ENCODE measurements at places on chromosomes 2 and 18. TPM values are rescaled to one million over a fixed set of nuclear protein-coding genes. Genes with fewer than 3 reads are reported as not detected.
A peak's percentile ranks its signal among the peaks of the same experiment; 100 is the strongest.

- no peak for DNase-seq
These were observed 62.7 kb downstream of the PKP4 start for GRCh38 chr2:158519481-158519880.

GRCh38 chr2:72581560-72582181 lies 244.2 kb downstream of the EXOC6B start:
- no peak for DNase-seq

GRCh38 chr2:229784791-229785190 lies 70.4 kb upstream of the DNER start:
- no peak for DNase-seq

GRCh38 chr2:175003875-175004729 lies 1.1 kb downstream of the CHN1 start:
- no peak for DNase-seq

GRCh38 chr2:10892796-10893350 lies 18.9 kb upstream of the KCNF1 start:
- DNase-seq, result no peak

GRCh38 chr2:232551250-232551638 lies 755 bp downstream of the EIF4E2 start:
- DNase-seq, result no peak

DNA sequence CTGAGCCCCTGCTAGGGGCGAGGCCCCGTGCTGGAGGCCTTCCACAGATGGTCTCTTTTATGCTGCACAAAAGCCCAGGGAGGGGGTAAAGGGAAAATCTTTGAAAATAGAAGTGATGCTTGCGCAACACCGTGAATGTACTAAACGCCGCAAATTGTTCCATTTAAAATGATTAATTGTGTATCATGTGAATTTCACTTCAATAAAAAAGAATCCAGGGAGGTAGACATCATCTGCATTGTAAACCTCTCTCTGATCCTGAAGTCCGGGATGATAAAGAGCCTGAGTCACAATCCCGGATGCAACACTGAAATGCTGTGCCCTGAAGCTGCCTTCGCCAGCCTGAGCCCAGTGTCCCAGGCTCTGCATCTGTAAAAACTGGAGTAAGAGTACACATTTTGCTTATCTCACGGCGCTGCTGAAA lies 107.7 kb upstream of the PPP1CB start:
- peak; percentile 55 for DNase-seq

DNA sequence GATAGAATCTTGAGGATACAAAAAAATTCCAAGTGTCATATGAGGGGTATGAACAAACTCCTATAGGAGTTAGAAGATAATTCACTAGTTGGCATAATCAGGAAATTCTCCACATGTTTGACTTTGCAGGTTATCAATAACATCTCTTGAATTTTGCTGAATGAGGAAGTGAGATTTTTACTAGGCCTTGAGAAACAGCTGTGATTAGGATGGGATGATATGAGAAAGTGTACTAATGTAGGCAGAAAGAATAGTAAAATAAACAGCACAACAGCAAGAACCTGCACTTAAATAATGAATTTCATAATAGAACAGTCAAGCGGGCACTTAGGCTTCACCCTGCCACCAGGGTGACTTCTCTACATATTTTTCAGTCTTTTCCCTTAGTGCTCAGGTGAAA lies 570.8 kb upstream of the CRIM1 start:
- DNase-seq, result no peak

DNA sequence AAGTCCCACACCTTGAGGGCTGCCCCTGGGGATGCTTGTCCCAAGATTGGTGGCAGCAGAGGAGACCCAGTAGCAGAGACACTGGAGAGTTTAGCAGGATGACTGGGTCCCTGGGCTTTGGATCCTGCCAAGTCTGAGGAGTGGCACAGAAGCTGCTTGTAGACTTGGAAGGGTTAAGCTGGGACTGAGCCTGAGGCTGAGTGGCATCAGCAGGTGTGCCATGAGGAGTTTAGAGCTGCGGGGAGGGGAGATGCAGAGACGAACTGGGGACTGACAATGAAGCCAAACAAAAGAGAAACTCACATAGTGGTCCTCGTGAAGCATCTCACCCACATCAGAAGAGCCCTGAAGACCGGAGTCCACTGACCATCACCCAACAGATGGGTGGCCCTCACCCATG lies 329.7 kb upstream of the KLHL29 start:
- no peak for DNase-seq

DNA sequence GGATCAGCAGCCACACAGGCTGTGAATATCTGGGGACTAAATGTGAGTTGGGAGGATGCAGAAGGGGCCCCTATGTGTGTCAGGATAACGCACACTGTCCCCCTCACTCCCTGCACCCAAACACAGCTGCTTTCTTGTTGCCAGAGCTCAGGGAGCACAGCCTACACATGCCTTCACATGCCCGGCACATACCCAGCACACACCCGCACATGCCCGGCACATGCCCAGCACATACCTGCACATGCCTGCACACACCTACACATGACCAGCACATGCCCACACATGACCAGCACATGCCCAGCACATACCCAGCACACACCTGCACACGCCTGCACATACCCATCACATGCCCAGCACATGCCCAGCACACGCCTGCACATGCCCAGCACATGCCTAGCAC lies 75.6 kb downstream of the TPO start:
- DNase-seq, result no peak

GRCh38 chr2:84901593-84902120 lies 3.8 kb upstream of the TMSB10 start:
- no peak for DNase-seq

DNA sequence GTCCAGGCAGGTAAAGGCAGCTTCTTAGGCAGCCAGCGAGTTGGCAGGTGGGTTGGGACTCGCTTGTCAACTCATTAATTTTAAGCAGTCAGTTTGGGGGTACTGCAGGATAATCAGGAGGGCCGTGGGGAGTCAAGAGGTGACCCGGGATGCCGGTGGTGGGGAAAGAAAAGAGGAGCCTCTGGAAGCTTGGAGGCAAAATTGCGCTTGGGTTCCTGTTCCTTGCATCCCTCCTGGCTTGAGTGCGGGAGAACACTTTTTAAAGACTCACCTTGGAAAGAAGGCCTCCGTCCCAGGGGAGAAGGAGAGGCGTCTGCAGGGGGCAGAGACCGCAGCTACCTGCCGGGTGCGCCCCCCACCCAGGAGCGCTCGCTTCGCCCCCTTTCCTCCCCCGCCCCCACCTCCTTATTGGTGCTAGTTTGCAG lies at the start of gene KCNJ3:
TSS of gene KCNJ3 (plus strand) at position 400 of the 425 bp plus-strand sequence. CDS start 81 bp downstream, outside the sequence.
- no peak for DNase-seq

- no peak for DNase-seq
These were observed 195.3 kb upstream of the ALPP start for GRCh38 chr2:232183279-232183678.

DNA sequence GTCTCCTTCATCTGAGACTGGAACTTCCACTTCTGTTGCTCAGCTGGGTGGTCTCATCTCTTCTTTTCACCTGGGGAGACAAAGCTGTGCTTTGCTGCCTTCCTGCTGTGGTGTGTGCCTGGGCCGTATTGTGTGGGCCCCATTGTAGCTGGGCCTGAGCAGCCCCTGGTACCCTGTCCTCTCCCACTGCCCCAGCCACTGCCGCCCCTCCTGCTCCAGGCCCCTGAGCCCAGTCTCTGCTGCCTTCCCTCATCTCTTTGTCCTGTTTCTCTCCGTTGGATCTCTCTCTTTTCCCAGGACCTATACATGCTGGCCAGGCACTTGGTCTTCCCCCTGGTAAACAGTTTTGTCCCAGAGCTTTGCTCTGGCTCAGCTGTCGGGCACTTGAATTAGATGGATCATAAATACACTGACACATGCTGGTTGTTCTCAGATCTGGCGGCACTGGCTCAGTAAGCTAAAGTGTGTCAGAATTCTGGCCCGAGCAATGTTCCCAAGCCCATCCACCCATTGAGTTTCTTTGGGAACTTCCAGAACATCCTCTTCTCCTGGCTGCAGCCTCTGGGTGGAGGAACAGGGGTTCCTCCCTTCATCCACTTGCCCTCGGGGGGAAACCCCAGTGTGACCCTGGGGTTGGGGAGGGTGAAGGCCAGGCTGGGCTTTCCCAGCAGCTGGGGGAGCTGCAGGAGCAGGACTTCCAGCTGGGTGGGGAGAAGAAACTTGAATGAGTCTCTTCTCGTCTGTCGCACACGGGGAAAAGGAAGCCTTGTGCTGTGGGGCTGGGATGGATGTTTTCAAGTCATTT lies 99.0 kb downstream of the DGKD start:
- DNase-seq, result no peak

GRCh38 chr2:84613082-84613481 lies 96.8 kb downstream of the DNAH6 start:
- DNase-seq, result no peak

DNA sequence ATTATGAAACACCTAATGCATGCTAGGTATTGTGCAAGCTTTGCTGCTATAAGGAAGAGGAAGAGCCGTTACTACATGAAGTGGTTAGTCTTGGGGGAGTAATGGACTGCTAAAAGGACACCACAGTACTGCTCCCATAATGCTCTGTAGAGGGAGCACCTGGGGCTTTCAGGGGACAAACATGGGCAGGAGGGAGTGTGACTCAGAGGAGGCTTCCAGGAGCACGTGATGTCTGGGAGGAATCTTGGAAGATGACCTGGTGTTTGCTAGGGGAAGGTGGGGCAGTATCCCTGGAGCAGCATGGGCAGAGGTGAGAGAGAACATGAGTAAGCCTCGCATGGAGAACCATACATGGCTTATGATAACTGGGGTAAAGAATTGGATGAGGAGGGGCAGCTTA lies 18.8 kb downstream of the MAPK4 start:
- no peak for DNase-seq

DNA sequence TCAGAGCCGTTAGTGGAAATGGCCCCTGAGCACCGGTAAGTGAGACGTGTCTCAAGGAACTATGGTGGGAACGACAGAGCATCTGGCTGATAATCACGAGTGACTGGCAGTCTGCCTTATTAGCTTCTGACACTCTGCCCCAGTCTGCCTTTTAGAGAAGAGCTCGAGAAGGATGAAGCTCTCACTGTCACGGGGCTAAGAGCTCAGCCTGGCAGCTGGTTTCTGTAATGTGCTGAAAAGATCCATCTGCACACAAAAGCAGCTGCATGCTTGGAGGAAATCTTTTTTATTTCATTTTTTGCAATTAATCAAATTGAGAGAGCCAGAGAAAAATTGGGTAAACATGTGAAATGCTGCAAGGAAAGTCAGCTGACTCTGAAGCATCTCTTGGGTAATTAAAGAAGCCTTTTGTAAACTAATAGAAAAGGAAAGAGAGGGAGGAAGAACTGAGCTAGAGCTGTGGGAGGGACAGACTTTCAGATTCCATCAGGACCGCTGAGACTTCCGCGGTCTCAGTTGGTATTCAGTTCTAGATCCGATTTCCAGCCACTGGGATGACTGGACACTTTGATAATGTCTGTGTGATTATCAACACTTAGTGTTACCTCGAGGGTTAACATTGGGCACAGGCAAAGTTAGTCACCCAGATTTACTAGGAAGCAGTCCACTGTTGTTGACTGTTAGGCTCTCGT lies 24.4 kb downstream of the MBP start:
- no peak for DNase-seq

GRCh38 chr18:48050176-48050575 lies 119.7 kb upstream of the SMAD2 start:
- peak; percentile 28 for DNase-seq

DNA sequence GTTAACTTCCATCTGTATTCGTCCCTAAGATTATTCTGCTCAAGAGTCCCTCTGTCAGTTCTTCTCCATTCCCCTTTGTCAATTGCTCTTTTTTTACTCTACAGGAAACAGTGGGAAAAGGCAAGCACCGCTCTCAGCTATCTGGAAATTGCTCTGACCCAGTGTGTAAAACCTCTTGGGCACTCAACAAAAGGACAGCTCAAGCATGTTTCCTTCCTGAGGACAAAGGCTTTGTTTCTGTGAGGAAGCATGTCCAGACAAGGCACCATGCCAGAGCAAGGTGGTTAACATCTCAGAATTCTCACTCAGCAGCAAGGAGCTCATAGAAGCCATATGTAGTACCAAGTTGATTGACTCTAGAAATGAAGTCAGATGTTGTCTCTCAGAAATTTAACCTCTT lies 735.6 kb downstream of the TSN start:
- no peak for DNase-seq

DNA sequence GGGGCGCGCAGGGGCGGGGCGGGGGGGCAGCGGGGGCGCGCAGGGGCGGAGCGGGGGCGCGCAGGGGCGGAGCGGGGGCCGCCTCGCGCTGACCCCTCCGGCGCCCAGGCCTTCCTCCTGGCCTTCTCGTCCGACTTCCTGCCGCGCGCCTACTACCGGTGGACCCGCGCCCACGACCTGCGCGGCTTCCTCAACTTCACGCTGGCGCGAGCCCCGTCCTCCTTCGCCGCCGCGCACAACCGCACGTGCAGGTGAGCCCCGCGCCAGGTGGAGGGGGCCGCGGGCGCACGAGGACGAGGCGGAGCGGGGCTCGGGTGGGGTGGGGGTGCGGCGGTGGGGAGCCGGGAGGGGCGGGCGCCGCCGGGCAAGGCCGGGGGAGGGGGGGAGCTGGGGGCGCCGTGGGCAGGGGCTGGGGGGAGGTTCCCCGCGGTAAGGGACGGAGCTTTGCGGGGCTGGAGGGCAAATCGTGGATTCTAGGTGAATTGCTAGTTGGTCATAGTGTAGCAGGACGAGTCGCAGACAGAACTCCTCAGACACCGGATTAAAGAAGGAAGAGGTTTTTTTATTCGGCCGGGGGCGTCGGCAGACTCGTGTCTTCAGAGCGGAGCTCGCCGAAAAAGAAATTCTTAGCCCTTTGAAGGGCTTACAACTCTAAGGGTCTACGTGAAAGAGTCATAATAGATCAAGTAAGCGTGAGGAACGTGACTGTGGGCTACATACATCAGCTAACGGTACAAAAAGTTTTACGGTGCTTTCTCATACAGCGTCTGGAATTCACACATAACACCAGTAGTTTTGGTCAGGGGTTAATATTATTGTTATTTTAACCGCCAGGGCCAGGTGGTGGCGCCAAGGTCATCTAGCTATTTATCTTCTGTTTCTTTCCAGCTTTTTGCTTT lies 29.9 kb downstream of the ANO7 start:
- no peak for DNase-seq

DNA sequence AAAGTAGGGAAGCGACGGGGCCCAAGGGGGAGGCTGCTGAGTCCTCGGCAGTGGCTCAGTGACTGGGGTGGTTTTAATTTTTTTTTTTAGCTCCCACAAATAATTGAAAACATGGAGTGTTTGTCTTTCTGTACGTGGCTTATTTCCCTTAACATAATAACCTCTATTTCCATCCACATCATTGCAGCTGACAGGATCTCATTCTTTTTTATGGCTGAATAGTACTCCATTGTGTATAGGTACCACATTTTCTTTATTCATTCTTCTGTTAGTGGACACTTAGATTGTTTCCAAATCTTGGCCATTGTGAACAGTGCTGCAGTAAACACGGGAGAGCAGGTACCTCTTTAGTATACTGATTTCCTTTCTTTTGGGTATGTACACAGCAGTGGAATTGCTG lies 65.1 kb downstream of the ASAP2 start:
- DNase-seq, result no peak

- peak; percentile 22 for DNase-seq
These were observed 69.6 kb upstream of the RMDN2 start for GRCh38 chr2:37855283-37856041.

NCL gene
- 92.0 TPM for total RNA-seq

IMPA2 gene
- 17.9 TPM for total RNA-seq

METTL4 gene
- 8.3 TPM for total RNA-seq

CD207 gene
- 0.28 TPM for total RNA-seq

AGXT gene
- total RNA-seq, result not detected

INSIG2 gene
- 12.6 TPM for total RNA-seq

IL18RAP gene
- not detected for total RNA-seq

AQP4 gene
- total RNA-seq, result 1.7 TPM

GDF7 gene
- 3.3 TPM for total RNA-seq

GEN1 gene
- total RNA-seq, result 5.0 TPM

ALLC gene
- total RNA-seq, result 5.2 TPM

SEPTIN10 gene
- total RNA-seq, result 94.9 TPM

Measured in prostate gland (tissue), 2 donors.